Thoracic aorta (tissue), 2 donors: ENCODE measurements at places on chromosomes 6 and 20.

DNA sequence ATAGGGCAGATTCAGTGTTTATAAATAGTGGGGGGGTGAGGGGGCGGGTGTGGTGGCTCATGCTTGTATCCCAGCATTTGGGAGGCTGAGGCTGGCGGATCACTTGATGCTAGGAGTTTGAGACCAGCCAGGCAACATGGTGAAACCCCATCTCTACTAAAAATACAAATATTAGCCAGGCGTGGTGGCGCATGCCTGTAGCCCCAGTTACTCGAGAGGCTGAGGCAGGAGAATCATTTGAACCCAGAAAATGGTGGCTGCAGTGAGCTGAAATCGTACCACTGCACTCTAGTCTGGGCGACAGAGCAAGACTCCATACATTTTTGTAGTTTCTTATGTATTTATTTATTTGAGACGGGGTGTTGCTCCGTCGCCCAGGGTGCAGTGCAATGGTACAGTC, 109.0 kb upstream of the ZNF217 start:
- no peak for DNase-seq

GRCh38 chr20:24048024-24048611, 59.5 kb upstream of the GGTLC1 start:
- DNase-seq: no peak

DNA sequence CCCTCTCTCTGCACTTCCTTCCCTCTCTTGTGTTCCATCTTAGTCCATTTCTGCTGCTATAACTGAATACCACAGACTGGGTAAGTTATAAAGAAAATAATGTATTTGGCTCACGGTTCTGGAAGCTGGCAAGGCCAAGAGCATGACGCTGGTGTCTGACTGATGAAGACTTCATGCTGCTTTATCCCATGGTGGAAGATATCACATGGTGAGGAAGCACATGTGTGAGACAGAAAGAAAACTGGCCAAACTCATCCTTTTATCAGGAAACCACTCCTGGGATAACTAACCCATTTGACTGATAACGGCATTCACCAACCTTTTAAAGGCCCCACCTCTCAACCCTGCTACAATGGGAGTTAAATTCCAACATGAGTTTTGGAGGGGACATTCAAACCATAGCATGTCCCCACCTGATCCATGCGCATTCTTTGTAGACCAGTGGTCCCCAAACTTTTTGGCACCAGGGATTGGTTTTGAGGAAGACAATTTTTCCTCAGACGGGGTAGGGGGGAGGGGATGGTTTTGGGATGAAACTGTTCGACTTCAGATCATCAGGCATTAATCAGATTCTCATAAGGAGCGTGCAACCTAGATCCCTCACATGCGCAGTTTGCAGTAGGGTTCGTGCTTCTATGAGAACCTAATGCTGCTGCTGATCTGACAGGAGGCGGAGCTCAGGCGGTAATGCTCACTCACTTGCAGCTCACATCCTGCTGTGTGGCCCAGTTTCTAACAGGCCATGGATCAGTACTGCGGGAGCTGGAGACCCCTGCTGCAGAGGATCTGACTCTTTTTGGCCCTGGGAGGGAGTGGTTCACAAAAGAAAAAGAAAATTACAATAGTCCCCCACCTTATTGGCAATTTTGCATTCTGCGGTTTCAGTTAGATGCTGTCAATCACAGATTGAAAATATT, 71.7 kb upstream of the RNF24 start:
- no peak for DNase-seq

DNA sequence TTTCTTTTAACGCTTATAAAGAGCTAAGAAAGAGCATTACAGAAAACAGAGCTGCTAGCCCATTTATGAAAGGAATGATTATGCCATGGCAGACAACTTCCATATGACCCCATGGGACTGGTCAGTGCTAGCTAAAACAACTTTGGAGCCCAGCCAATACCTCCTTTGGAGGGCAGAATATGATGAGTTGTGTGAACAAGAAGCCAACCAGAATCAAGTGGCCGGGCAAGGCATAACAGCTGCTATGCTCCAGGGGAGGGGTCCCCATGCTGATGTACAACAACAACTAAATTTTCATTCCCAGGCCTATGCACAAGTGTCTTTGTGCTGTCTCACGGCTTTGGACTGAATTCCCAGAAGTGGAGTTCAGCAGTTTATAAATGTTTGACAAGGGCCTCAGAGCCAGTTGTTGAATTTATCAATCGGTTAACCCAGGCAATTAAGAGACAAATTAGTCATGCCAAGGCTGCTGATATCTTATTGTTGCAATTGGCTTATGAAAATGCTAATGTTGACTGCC, 65.0 kb upstream of the ASCC3 start:
- no peak for DNase-seq

GRCh38 chr20:62387219-62387913, 463 bp downstream of the RPS21 start:
- DNase-seq: no peak

GRCh38 chr6:41654151-41654697, 16.0 kb downstream of the MDFI start:
- no peak for DNase-seq

DNA sequence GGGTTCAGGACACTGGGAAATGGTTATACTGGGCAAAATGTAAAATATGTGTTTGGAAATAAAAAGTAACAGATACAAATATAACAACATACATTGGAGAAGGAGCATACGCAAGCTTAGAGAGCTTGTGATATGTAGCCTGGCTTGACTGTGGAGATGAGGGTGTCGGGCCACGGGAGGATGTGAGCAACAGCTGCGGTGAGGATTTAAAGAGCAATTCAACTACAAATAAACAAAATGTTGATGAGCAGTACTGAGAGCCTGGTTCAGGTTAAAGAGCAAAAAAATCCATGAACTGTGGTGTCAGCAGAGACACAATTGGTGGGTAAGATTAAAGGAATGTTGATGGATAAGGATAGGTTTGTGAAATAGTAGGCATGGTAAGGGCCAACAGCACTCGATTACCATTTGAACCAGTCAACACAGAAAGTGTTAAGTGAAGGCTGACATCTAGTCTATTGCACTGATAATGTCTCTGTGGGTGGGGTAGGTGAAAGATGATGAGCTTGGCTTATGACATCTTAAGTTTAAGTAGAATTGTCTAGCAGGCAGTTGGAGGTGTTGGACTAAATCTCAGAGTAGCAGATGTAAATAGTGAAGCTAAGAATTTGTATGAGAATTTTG, 723.2 kb downstream of the EPM2A start:
- DNase-seq: no peak

DNA sequence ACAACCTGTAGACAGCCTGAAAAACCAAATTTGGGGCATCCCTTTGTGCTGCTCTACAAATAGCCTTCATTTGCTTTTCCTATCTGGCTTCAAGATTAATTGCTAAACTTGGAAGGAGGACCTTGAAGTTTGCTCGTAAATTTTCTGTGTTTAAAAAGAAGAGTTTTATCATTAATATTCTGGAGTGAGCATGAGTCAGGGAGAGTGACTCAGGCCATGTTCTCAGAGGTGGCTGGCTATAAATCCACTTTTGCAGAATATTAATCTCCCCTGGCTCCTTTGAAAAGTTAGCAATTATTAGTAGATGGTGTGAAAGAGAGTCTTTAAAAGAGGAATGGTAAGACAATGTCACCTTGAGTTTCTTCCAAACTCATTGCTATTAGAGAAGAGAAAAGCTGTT, 91.0 kb downstream of the ANKEF1 start:
- no peak for DNase-seq

- no peak for DNase-seq
Measured at GRCh38 chr20:58239216-58239615, 10.8 kb upstream of the ANKRD60 start.

DNA sequence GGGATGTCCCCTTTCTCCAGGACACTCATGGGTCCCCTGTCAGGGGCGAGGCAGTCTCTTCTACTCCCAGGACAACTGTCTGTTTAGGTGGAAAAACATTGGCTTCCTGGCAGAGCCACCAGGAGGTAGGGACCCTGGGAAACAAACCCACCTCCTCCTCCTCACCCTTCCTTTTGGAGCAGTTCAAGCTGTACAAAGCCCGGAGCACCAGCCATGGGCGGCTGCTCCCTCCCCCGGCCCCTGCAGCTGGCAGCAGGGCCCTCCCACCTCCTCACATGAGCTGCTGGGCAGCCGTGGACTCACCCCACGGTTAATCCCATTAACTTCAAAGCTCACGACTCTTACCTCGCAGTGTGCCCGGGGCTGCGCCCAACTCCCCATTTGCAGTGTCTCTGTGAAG, 48.6 kb downstream of the CDH4 start:
- DNase-seq: no peak

GRCh38 chr20:1299522-1299921, 29.4 kb downstream of the SDCBP2 start:
- DNase-seq: no peak

- no peak for DNase-seq
Measured at GRCh38 chr6:30615958-30616810, 859 bp downstream of the PPP1R10 start.

- DNase-seq: no peak
Measured at GRCh38 chr6:25173246-25173645, 105.9 kb upstream of the CARMIL1 start.

DNA sequence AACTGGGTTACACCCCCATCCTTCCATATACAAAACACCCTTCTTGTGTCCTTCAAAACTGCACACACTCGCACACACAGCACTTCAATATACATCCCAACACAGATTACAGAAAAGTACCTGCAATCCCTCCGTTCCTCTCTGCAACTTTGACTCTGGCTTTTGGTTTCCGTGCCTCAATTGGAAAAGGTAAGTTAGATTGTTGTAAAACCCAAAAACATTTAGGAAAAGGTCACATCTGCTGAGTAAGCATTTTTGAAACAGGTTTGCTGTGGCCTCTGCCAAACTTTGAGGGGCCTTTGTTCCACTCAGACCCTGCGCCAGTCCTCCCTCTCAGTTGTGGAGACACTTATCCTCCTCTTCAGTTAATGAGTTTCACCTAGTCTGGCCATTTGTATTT, 4.2 kb downstream of the NKX2-4 start:
- no peak for DNase-seq

DNA sequence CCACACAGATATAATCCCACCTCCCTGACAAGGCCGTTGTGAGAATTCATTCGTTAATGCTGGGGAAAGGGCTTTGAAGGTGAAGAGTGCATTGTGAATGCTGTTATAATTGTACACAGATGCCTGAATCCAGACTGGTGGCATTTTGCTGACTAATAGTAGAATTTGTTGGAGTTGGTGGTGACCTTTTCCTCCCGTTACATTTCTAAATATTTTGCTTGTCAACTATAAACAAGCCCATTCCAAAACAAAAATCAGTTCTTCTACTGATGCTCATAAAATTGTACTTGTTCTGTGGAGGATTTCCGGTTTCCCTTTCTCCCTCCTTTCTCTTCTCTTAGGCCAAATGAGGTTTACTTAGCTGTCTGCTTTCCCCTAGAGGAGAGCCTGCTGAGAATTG, 253.1 kb upstream of the SUPT3H start:
- no peak for DNase-seq

DNA sequence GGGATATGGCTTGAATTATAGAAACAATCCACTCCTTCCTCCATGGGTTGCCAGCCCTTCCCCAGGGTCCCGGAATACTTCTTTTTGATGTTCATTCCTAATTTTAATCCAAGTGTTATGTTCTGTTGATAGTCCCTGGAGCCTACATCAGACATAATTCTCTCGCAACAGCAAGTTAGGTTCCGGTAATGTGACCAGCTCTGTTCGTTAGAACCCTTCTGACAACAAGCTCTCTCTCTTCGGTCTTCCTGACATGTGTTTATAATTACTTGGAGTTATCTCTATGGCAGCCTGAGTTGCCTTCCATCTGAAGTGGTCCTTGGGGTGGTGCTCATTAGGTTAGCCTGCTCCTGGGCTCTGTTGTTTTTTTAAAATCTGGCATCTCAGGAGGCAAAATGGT, 506.9 kb upstream of the JARID2 start:
- DNase-seq: no peak

DNA sequence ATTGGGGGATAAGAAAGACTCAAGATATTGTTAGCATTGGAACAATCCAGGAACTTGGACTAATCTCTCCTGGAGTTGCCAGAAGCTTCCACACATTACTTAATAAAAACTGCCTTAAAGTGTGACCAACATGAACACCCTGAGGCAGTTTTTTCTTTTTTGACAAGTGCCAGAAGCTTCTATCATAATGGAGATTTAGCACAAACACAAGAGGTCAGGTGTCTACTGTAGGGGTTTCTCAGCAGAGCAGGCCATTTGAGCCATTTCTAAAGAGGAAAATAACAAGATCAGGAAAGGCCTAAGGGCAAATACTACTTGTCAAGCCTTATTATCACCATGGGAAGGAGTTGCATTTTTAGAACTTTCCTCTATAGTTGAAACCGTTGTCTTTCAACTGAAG, 361.5 kb downstream of the EPM2A start:
- no peak for DNase-seq

DNA sequence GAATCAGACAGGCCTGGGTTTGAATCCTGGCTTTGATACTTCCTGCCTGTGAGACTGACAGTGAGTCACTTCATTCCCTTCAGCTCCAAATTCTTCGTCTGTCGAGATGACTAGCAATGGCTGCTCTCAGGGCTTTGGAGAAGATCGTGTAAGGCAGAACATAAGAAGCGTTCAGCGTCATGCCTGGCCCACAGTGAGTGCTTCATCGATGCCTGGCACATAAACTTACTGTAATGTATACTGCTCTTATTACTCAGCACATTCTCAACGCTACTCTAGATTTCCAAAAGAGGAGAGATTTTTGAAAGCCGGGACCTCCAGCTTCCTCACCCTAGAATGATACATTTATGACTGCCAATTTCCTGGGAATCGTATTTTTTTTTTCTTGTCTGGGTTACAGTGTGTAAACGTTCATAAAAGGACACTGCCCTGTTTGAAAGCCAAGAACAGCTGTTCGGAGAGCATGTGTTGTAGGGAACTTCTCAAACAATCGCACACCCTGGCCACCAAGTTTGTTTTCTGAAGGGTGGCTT, 16.2 kb upstream of the BCAS1 start:
- DNase-seq: no peak

- DNase-seq: no peak
Measured at GRCh38 chr20:24718696-24719095, 230.4 kb upstream of the CST7 start.

DNA sequence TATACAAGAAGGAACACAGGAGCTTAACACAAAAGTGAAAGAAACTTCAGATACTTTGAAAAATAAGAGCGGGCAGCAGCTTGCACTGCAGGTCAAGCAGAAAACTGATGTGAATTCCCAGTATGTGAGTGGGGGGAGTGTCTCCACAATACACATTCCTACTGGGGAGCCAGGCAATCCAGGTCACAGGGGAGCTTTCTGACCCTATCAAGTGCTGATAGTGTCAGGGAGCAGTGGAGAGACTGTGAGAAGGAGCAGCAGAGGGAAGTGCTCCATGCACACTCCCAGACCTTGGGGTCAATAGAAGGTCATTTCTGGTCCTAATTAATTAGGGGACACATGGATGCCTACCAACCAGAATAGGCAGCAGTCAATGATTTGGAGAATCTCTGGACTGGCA, 59.4 kb downstream of the PDSS2 start:
- DNase-seq: no peak

- no peak for DNase-seq
Measured at GRCh38 chr6:17501982-17502704, 98.0 kb upstream of the FAM8A1 start.
